SK-N-SH (cell line): ENCODE measurements at places on chromosomes 6 and 20. TPM values are rescaled to one million over a fixed set of nuclear protein-coding genes. Genes with fewer than 3 reads are reported as not detected.

OVOL2 gene
- not detected in 2 replicates for polyA plus RNA-seq

TNFRSF21 gene
- 5.8 and 9.2 TPM in 2 replicates for polyA plus RNA-seq

SCRT2 gene
- polyA plus RNA-seq, result not detected in 2 replicates

LAMA2 gene
- polyA plus RNA-seq, result 0.21 and 0.92 TPM in 2 replicates

DNA sequence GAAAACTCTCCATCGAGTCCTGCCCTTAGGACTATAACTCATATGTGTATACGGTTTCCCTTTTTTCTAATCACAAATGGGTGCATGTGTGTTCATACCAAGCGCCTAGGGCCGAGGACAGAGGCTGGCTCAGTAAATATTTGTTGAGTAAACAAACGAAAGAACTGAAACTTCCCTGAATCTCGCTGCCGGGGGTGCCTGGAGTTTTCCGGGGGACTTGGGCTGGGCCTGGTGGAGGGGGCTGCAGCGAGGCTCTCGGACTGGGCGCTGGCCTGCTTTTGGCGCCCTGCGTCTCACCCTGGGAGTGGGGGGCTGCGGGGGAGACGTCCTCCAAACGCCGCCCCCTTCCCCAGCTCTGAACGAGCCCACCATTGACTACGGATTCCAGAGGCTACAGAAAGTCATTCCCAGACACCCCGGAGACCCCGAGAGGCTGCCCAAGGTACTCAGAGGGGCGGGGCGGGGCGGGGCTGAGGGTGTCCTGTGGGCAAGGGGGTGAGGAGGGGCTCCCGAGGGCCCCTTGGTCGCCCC, 49.0 kb downstream of the CPXM1 start:
- no peak for DNase-seq

- DNase-seq, result no peak
These were observed 12.2 kb upstream of the VNN1 start for GRCh38 chr6:132725947-132726607.

GRCh38 chr6:30100585-30101443, 12.1 kb downstream of the TRIM31 start:
- DNase-seq, result peak; percentile 45

DNA sequence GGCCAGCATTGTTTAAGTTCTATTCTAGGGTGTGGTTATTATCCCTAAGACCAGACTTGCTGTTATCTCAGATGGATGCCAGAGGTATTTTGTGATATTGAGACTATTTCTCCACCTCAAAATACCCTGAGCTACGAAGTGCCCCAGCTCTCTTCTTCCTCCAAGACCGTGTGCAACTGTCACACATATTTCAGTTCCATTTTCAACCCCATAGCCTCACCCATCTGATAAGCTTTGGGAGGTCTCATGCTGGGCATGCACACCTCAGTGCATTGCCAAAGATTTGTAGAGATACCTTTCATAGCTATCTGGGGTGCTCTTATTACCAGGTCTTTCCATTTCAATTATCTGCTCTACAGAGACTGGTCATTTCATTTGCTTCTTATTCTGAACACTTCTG, 815.8 kb upstream of the EYS start:
- no peak for DNase-seq

- peak; percentile 98 for DNase-seq
These were observed 11.4 kb downstream of the SYNGAP1 start for GRCh38 chr6:33430991-33431879.

DNA sequence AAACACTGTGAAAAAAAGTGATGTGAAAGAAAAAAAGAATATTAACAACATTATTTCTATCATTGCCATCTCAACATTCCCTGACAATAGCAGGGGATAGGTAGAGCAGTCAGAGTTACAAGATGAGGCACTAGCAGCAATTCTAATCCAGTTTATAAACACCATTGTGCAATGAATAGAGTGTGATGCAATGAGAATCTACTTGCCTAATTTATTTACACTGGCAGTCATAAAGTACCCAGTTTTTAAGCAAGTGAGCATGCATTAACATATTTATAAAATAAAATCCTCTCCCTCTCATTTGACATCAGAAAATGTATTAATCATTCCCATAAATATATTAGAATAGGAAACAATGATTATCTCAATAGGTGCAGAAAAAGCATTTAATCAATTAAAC, 2.5 kb upstream of the MANEA start:
- DNase-seq, result no peak

DNA sequence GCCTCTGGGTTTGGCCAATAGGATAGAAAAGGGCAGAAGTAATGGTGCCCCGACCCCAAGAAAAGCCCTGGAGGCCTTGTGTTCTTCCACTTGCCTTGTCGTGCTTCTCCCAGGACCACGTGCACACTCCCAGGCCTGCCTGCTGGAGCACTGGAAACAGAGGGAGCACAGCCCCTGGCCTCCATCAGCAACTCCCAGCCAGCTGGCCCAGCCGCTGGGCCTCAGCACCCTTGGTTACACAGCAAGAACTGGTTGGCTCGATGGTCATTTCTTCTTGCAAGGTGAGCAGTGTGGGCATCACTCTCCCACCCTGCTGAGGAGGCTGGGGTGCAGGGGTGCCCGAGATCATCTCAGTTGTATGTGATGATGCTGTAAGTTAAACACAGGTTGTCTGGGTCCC, 69.2 kb upstream of the CST7 start:
- no peak for DNase-seq

GRCh38 chr20:19363476-19363875, 151.0 kb downstream of the SLC24A3 start:
- no peak for DNase-seq
